Smooth muscle cell of the umbilical artery (primary cell): ENCODE measurements at places on chromosomes 5 and 9. TPM values are rescaled to one million over a fixed set of nuclear protein-coding genes. Genes with fewer than 3 reads are reported as not detected.

The GPR151 gene
- total RNA-seq, result not detected in 2 replicates

The PBX3 gene
- total RNA-seq, result 23.8 and 37.6 TPM in 2 replicates

The FBLL1 gene
- 0.30 and 1.1 TPM in 2 replicates for total RNA-seq

The GALNT10 gene
- 91.2 and 182 TPM in 2 replicates for total RNA-seq

The TTC16 gene
- total RNA-seq, result 0.05 TPM in 1 of 2 replicates, not detected in the other

The ANP32B gene
- 6.2 and 9.3 TPM in 2 replicates for total RNA-seq

The LECT2 gene
- total RNA-seq, result not detected in 2 replicates

The DPM2 gene
- 8.9 and 13.2 TPM in 2 replicates for total RNA-seq

The FAM169A gene
- total RNA-seq, result under 0.01 and 0.74 TPM in 2 replicates

The PCDHB9 gene
- 0.18 and 0.30 TPM in 2 replicates for total RNA-seq

The SLCO6A1 gene
- not detected in 2 replicates for total RNA-seq

The CHSY3 gene
- total RNA-seq, result 43.7 and 53.7 TPM in 2 replicates

The SPATA31A7 gene
- not detected in 2 replicates for total RNA-seq

The SPRY4 gene
- total RNA-seq, result 11.3 TPM in 2 replicates

The EQTN gene
- not detected in 2 replicates for total RNA-seq

The PCDHA12 gene
- 0.18 and 0.59 TPM in 2 replicates for total RNA-seq

The UGT3A1 gene
- not detected in 2 replicates for total RNA-seq

The GDNF gene
- total RNA-seq, result 1.2 and 2.8 TPM in 2 replicates

The GFPT2 gene
- 233 and 276 TPM in 2 replicates for total RNA-seq

The PCDHAC2 gene
- total RNA-seq, result 0.30 and 0.32 TPM in 2 replicates

The OR13C5 gene
- not detected in 2 replicates for total RNA-seq

The TEK gene
- 15.7 and 89.3 TPM in 2 replicates for total RNA-seq

The LRRC19 gene
- total RNA-seq, result not detected in 2 replicates

The CCL27 gene
- total RNA-seq, result 0.14 and 0.59 TPM in 2 replicates

The SLC6A19 gene
- not detected in 2 replicates for total RNA-seq

The STING1 gene
- total RNA-seq, result 12.5 and 14.2 TPM in 2 replicates

The ANKRD31 gene
- total RNA-seq, result under 0.01 and 0.14 TPM in 2 replicates

The CCDC152 gene
- 0.30 and 1.6 TPM in 2 replicates for total RNA-seq

The PCDHAC1 gene
- total RNA-seq, result 0.09 and 0.30 TPM in 2 replicates

The ZNF782 gene
- 3.3 and 3.5 TPM in 2 replicates for total RNA-seq
